ENCODE measurements at places on chromosomes 11 and 22. TPM values are rescaled to one million over a fixed set of nuclear protein-coding genes. Genes with fewer than 3 reads are reported as not detected.

DKK3 gene
- total RNA-seq: 7.4 TPM

DNA sequence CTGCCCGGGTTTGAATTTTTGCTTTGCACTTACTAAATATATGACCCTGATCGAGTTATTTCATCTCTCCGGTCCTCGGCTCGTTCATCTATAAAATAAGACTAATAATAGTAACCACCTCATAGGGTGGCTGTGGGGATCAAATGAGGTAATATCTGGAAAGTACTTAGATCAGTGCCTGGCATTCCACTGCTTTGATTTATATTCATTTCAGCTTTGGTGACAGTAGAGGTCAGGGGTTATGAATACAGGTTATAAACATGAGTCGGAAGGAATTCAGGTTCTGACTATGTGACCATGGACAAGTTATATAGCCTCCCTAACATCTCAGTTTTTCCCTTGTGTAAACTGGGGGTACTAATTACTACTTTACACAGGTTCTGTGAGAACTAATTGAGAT lies 2.9 kb upstream of the TEAD1 start:
- no peak for DNase-seq

GRCh38 chr11:36295926-36296325 lies at the start of gene PRR5L:
PRR5L (plus strand) TSS chr11:36296288; CDS start chr11:36401122, 104,834 bp downstream.
- DNase-seq: peak; percentile 17

FLRT1 gene
- 0.96 TPM for total RNA-seq

PRODH gene
- 11.6 TPM for total RNA-seq

TIMP3 gene
- total RNA-seq: 33.6 TPM

DNA sequence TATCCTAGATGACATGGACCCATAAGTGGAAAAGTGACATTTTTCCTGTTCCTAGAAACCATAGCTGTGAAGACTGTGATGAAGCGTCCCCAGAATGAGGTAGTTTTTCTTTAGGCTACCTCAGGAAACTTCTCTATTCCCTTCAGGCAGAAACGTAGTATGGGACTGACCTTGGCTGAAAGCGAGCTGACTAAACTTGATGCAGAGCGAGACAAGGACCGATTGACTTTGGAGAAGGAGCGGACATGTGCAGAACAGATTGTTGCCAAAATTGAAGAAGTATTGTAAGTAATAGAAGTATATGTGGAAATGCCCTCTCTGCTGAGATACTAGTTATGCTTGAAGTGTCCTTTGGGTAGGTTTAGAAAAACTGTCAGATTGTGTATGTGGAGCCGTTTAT lies 64.7 kb upstream of the GRIK4 start:
- DNase-seq: no peak

DNA sequence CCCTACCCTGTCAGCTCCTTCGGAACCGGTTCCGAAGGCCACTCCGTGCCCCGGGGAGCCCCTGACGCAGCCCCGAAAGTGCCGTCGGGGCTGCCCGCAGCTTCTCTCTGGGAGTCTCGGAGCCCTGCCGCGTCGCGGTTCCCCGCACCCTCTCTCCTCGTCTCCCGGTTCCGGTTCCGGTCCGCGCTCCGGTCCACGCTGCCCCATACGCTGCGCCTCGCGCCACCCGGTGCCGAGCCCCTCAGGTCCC lies 618 bp downstream of the MTA2 start:
- DNase-seq: peak; percentile 54

PRG2 gene
- total RNA-seq: not detected

- no peak for DNase-seq
Measured at GRCh38 chr11:31957674-31958073, 133.2 kb upstream of the RCN1 start.

- no peak for DNase-seq
Measured at GRCh38 chr22:31144223-31144622, 3.9 kb upstream of the PLA2G3 start.

DNA sequence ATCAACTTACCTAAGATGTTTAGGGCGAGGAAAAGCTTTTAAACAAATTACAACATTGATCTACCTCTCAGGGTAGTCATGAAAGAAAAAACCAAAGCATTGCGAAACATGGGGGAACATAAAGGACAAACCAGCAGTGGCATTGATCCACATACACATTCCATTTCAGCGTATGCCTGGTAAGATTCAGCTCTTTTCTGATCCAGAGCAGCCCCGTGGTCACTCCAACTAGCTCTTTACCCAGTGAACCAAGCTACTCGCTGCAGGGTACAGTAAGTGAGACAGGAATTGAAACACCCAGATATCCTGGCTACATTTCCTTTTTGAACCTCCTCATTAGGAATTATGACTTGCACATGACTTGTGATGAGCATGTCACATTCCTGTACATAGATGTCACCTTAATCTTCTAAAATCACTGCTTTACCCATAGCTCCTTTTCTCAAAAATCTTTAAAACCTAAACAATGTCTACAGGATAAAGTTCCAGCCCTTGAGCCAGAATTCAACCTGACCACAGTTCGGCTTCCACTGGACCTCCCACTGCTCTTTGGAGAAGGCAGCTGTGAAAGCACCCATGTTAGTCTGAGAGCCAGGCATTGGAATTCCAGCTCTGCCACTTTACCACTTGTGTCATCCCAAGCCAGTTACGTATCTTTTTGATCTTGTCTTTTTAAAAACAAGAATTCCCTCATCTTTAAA lies 42.9 kb upstream of the AKIP1 start:
- DNase-seq: no peak

- DNase-seq: no peak
Measured at GRCh38 chr11:75141166-75141565, 9.7 kb upstream of the SLCO2B1 start.

DDI1 gene
- total RNA-seq: not detected

GRCh38 chr11:60303661-60304060 lies 23.2 kb downstream of the MS4A4A start:
- DNase-seq: no peak

GPHA2 gene
- not detected for total RNA-seq

GRCh38 chr11:367956-368413 lies 1.3 kb upstream of the B4GALNT4 start:
- DNase-seq: no peak

DNA sequence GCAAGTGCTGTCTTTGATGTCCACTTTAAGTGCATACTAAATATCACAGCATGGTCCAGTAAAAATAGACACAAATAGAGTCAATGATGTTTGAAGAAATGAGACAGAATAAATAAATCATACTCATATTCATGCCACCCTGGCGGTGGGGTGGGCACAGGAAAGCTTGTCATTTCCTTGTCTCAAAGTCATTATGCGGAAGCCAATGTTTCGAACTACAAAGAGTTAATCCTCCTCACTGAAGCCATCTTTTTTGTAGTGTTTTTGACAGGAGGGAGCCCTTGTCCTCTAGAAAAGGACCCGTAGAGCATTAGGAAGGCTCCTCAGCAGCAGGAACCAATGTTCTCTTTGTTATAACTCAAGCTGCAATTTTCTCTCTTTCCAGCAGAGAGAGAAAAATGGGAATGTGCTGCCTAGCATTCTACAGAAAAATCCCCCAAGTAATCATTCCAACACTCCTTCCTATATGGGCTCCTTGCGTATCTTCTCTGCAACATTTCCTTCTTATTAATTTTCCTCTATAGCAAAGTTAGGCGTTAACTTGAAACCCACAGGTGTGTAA lies 30.6 kb downstream of the SC5D start:
- no peak for DNase-seq

CRYBA4 gene
- total RNA-seq: not detected

APOA4 gene
- total RNA-seq: not detected

DNA sequence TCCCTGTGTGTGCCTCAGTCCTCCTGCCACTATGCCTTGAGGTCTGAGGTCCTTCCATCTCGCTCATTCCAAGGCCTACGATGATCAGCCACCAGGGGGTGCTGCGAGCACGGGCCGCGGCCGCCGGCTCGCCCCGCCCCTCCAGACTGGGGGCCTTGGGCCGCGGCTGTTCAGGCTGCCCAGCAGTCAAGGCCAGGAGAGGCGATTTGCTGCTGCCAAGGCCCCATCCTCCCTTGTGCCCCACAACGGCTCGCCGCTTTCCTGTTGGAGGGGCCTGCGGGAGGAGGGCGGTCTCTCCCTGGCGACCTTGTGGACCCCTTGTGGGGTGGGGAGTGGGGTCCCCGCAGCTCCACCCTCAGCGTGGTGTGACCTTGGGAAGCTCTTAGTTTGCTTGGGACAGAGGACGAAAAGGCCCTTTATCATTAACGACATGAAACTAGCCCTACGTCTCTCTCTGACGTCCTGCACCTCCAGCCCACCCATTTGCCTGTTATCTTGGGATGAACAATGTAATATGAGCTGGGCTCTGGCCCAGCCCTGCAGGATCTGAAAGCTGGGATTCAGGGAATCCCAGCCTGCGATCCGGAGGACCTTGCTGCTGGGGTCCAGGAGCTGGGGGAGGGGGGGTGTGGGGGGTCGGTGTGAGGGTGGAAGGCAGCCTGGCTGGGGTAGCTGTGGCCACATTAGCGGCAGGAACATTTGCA lies 5.3 kb upstream of the GALR3 start:
- DNase-seq: peak; percentile 89

DNA sequence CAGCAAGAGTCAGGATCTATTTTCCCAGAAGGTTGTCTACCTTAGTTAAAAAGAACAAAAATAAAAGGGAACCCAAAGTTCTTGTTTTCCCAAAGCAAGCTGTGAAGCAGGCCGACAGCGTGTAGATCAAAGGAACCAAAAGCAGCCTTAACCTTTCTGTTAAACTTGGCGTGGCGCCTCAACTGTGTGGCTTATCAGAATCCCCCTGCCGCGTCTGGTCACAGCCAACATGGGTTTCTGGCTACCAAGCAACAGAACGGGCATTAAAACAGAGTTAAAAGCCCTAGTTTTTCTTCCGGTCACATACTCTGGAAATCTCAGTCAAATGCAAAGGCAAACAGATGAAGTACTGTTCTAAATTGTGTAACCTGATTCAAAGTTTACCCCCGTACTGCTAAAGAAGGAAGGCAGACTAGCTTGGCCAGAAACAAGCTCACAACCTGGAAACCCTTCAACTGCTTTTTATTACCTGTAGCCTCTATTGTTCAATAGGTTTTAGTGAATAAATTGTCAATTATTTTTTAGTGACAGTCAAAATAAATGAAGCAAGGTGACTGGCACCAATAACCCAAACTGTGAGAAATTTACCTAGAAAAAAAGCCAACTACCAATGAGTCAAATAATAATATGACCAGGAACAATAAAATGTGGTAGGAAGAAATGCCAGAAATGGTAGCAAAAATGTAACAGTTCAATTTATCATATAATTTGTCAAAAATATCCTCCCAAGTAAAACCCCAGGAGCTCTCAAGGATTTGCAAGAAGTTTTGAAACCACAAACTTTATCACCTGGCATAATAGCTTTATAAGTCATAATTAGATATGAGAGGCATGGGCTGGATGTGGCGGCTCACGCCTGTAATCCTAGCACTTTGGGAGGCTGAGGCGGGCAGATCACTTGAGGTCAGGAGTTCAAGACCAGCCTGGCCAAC lies 21.4 kb downstream of the CHKA start:
- DNase-seq: peak; percentile 63

THYN1 gene
- total RNA-seq: 38.2 TPM

- no peak for DNase-seq
Measured at GRCh38 chr11:106447631-106448191, 370.2 kb downstream of the AASDHPPT start.

GRCh38 chr22:38228873-38229740 lies 27.3 kb downstream of the MAFF start:
- DNase-seq: peak; percentile 87

- no peak for DNase-seq
Measured at GRCh38 chr11:38553148-38553547, 1955.1 kb upstream of the RAG2 start.

- DNase-seq: peak; percentile 52
Measured at GRCh38 chr11:95149651-95150364, 60.2 kb downstream of the ENDOD1 start.

GRAMD1B gene
- 1.7 TPM for total RNA-seq

MS4A1 gene
- 0.96 TPM for total RNA-seq

DNA sequence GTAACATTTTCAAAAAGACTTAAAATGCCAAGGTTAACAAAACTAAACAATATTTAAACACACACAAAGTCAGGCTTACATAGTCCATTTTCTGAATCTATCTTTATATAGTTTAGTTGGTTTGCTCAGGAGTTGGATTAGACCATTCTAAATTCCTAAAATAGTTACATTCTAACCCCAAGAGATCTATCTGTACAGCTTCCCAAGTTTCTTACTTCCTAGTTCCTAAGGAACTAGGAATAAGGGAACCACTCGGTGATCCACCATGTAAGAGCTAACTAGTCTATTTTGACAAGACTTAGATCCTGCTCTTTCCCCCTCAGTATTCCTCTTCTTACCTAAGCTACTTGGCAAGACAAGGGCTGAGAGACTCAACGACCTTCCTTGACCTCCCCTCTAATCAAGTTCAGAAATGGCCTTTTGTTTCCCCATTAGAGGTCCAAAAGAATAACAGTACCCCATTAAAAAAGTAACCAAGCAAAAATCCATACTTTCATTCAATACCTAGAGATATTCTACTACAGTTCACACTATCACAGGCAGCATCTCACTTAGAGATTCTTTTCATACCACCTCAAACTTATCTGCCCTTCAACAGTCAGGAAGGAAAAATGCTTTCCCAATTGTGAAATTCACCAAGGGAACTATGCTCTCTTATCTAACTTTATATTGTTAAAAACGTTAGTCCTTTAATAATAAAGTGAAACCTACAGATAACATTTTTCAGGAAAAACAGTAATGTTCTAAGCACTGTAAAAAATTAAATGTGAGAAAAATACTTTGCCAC lies 253.1 kb downstream of the TTC28 start:
- no peak for DNase-seq

- DNase-seq: no peak
Measured at GRCh38 chr11:116911976-116912734, 74.7 kb upstream of the APOA1 start.

DNA sequence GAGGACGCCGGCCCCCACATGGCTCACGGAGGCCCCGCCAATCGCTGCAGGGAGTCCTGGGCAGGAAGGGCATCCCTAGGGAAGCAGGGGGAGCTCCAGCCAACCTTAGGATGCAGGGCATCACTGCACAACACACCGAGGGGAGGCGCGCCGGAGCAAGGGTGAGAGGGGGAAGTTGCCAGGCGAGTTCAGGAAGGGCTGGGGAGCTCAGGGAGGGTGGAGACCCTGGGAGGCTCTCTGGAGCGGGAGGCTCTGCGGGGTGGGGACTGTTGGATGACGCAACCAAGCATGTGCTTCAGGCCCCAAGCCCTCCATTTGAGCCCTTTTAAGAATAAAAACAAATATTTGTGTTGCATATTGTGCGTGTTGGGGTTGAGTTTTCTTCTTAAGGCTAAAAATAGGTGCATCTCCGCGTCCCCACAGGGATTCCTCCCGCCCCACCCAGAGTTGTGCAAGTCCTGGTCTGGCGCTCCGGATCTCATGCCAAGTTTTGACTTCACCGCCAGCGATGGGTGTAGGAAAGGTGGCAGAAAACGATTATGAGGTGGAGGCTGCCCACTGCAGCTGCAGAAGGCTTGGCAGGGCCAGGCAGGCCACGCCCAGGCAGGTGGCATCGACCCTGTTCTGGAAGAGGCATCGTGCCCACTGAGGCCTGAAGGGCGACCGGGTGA lies 65.2 kb downstream of the WNT7B start:
- DNase-seq: no peak

SLN gene
- total RNA-seq: not detected

DNA sequence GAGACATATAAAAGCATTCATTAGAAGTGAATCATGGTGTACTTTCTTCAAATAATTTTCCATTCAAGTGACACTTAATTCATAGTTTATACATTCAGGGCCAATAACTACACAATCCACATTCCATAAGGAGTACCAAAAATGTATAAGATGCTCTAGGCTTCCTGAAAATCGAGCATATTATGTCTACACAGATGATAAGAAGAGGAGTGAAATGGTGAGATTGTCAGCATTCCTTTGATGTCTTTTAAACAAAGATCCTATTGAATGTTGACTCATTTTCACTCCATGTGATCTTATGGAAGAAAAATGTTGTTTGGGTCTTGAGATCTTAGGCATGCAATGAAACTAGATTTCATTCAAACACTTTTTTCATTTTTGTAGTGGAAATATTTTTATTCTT lies 843.2 kb downstream of the KCNA4 start:
- DNase-seq: no peak
